ENCODE measurements at places on chromosomes 1 and 21.

GRCh38 chr1:226656601-226657277, 82.3 kb downstream of the ITPKB start:
- H3K36me3 ChIP-seq, result peaks cover 13% of the 10 kb centered on the region
- no peaks in the 10 kb centered on the region for H3K27me3 ChIP-seq
- H3K27ac ChIP-seq, result peak overlapping the region; percentile 11
- H3K4me1 ChIP-seq, result peaks cover 83% of the 10 kb centered on the region
- no peak for DNase-seq
- no peak overlapping the region for H3K4me3 ChIP-seq

- no peaks in the 10 kb centered on the region for H3K27me3 ChIP-seq
- H3K27ac ChIP-seq, result no peak overlapping the region
- H3K4me3 ChIP-seq, result no peak overlapping the region
- H3K4me1 ChIP-seq, result peaks cover 3% of the 10 kb centered on the region
- no peaks in the 10 kb centered on the region for H3K36me3 ChIP-seq
Observed at GRCh38 chr1:245014247-245015029, 140.3 kb upstream of the KIF26B start.

GRCh38 chr1:197017558-197018146, 40.3 kb downstream of the CFHR5 start:
- no peaks in the 10 kb centered on the region for H3K4me1 ChIP-seq
- no peak overlapping the region for H3K27ac ChIP-seq
- H3K4me3 ChIP-seq, result no peak overlapping the region
- no peak for DNase-seq
- H3K27me3 ChIP-seq, result no peaks in the 10 kb centered on the region

- no peaks in the 10 kb centered on the region for H3K4me1 ChIP-seq
- no peaks in the 10 kb centered on the region for H3K27me3 ChIP-seq
- no peak overlapping the region for H3K4me3 ChIP-seq
Observed at GRCh38 chr1:178573330-178573729, 60.4 kb downstream of the TEX35 start.

DNA sequence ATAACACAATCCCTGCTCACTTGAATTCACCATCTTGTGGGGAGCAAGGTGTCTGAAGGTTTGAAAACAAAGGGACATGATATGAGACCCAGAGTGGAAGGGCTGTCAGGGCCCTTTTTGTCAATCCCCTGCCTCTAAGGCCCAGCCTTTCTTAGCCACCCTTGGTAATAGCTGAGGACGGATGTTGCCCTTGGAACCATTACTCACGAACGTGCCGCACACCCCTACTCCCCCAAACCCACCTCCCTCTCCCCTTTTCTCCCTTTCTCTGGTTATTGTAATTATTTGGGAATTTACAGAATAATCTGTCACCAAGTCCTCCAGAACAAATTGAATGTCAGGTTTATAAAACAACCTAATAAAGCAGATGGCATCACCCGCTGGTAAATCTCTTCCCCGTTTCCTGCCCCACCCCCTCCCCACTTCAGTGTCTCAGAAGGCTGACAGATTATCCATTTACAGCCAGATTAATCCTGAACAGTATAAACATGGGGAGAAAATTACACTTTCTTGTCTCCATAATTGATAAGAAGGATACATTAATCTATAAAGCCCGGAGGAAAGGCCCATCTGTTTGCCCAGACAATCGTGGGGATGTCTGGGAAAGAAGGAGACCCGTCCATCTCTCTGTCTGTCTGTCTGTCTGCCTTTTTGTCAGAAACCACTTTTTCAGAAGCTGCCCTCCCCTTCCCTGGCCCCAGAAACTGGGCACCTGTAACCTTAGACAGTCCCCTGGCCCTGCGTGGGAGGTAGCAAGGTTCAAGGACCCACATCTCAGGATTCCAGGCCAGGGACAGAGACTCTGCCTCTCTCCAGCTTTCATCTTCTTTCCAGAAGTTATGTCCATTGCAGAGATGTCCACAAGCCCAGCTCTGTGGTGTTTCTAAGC, 60.6 kb upstream of the CD34 start:
- no peaks in the 10 kb centered on the region for H3K4me1 ChIP-seq
- no peaks in the 10 kb centered on the region for H3K36me3 ChIP-seq
- H3K27ac ChIP-seq, result no peak overlapping the region
- no peak overlapping the region for H3K4me3 ChIP-seq

- H3K36me3 ChIP-seq, result no peaks in the 10 kb centered on the region
- no peak overlapping the region for H3K27ac ChIP-seq
- no peak for DNase-seq
- peaks cover 8% of the 10 kb centered on the region for H3K27me3 ChIP-seq
- H3K4me1 ChIP-seq, result no peaks in the 10 kb centered on the region
Observed at GRCh38 chr1:31605908-31606427, 11.5 kb upstream of the HCRTR1 start.

GRCh38 chr1:197884173-197884572, 18.3 kb upstream of the C1orf53 start:
- DNase-seq, result no peak
- no peaks in the 10 kb centered on the region for H3K36me3 ChIP-seq
- H3K4me1 ChIP-seq, result no peaks in the 10 kb centered on the region

DNA sequence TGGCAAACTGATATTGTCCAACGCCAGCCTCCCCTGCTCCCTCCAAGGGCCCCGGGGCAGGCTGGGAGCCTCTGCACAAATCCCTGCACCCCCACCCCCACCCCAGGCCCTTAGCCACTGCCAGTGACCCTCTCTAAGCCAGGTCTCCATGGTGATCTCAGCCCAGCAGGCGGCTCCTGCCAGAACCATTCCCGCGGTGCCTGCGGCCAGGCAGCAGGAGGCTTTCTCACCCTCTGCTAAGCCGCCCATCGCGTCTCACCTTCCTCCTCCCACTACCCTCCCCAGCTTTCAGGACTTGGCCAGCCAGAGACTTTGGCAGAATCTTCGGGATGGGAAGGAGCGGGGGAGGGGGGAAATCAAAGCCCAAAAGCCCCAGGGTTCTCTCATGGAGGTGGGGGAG, 46.8 kb upstream of the WASF2 start:
- H3K4me3 ChIP-seq, result no peak overlapping the region
- no peak overlapping the region for H3K27ac ChIP-seq
- no peaks in the 10 kb centered on the region for H3K27me3 ChIP-seq
- no peaks in the 10 kb centered on the region for H3K4me1 ChIP-seq
- DNase-seq, result no peak

GRCh38 chr1:2595261-2595811, 8.8 kb downstream of the PRXL2B start:
- no peak overlapping the region for H3K27ac ChIP-seq
- no peak for DNase-seq
- no peaks in the 10 kb centered on the region for H3K36me3 ChIP-seq
- H3K4me3 ChIP-seq, result no peak overlapping the region
- no peaks in the 10 kb centered on the region for H3K4me1 ChIP-seq

GRCh38 chr1:10686404-10687040, 109.9 kb downstream of the CASZ1 start:
- H3K27ac ChIP-seq, result no peak overlapping the region
- H3K36me3 ChIP-seq, result no peaks in the 10 kb centered on the region
- H3K4me1 ChIP-seq, result no peaks in the 10 kb centered on the region
- no peak overlapping the region for H3K4me3 ChIP-seq
- DNase-seq, result no peak

DNA sequence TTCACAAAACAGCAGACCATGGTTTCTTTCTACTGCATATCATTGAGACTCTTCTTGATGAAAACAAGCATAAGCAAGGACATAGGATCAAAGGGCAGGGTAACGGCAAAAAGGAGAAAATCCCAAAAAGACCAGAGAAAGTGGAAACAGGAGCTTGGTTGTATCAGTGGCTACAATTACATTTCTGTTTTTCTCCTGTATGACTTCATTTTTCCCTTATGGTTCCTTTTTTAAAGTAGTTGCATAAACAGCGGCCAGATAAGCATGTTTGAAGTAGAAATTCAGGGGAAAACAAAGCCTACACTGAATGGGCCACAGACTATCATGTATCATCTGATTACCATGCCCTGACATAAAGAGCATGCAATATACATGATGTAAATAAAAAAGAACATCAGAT, 4.6 kb downstream of the EGLN1 start:
- H3K27me3 ChIP-seq, result no peaks in the 10 kb centered on the region
- no peak for DNase-seq
- no peak overlapping the region for H3K4me3 ChIP-seq
- peaks cover 76% of the 10 kb centered on the region for H3K4me1 ChIP-seq
- H3K36me3 ChIP-seq, result peaks cover 41% of the 10 kb centered on the region
- H3K27ac ChIP-seq, result no peak overlapping the region
